ENCODE measurements at places on chromosomes 1 and 21. TPM values are rescaled to one million over a fixed set of nuclear protein-coding genes. Genes with fewer than 3 reads are reported as not detected.

Gene KRTAP21-2
- total RNA-seq, result not detected

Gene GPR137B
- 6.3 TPM for total RNA-seq

Gene SLC27A3
- total RNA-seq, result 4.4 TPM

Gene MROH7
- 0.19 TPM for total RNA-seq

Gene ATP6V1G3
- not detected for total RNA-seq

Gene SLC2A5
- total RNA-seq, result not detected

Gene ANXA9
- total RNA-seq, result not detected

Gene MARK1
- total RNA-seq, result not detected

Gene PDZK1
- total RNA-seq, result not detected

GRCh38 chr1:59967141-59967697 is 40.6 kb upstream of the CYP2J2 start:
- no peaks in the 10 kb centered on the region for H3K36me3 ChIP-seq
- no peaks in the 10 kb centered on the region for H3K27me3 ChIP-seq
- H3K27ac ChIP-seq, result no peak overlapping the region
- H3K4me3 ChIP-seq, result no peak overlapping the region
- H3K4me1 ChIP-seq, result peaks cover 5% of the 10 kb centered on the region

- no peaks in the 10 kb centered on the region for H3K4me1 ChIP-seq
- H3K36me3 ChIP-seq, result no peaks in the 10 kb centered on the region
- H3K4me3 ChIP-seq, result no peak overlapping the region
- H3K27me3 ChIP-seq, result peaks cover 2% of the 10 kb centered on the region
These were observed 41.3 kb upstream of the FHAD1 start for GRCh38 chr1:15205586-15206346.

GRCh38 chr1:45833361-45833760 is 29.9 kb downstream of the MAST2 start:
- H3K4me1 ChIP-seq, result no peaks in the 10 kb centered on the region
- H3K4me3 ChIP-seq, result no peak overlapping the region
- H3K27ac ChIP-seq, result no peak overlapping the region
- DNase-seq, result no peak
- no peaks in the 10 kb centered on the region for H3K36me3 ChIP-seq

DNA sequence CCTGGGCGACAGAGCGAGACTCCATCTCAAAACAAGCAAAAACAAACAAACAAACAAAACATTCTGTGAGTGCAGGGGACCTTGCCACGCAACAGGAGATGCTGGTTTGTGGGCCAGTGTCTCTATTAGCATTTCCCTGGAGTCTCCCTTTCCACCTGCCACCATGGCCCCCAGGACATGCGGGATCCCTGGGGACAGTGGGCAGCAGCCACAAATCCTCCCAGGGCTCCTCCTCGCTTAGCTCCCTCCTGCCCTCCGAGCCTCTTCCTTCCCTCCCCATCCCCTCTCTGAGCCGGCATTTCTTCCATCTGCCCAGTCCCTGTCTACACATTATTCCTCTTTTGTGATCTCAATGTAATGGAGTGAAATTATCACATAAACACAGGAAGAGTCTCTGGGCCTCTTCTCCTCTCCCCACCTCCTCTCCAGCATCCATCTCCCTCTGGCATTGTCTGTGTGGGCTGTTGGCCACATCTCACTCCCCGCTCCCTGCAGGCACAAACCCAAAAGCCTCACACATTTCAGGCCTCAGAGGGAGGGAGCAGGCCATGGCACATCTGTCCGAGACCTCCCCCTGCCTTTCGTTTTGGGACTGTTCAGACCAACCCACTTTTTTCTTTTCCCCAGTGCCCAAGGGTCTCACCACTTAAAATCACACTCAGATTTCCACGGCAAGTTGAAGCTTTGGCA is 144.3 kb downstream of the MIS18A start:
- no peaks in the 10 kb centered on the region for H3K36me3 ChIP-seq
- H3K4me1 ChIP-seq, result no peaks in the 10 kb centered on the region
- H3K4me3 ChIP-seq, result no peak overlapping the region
- no peak for DNase-seq

DNA sequence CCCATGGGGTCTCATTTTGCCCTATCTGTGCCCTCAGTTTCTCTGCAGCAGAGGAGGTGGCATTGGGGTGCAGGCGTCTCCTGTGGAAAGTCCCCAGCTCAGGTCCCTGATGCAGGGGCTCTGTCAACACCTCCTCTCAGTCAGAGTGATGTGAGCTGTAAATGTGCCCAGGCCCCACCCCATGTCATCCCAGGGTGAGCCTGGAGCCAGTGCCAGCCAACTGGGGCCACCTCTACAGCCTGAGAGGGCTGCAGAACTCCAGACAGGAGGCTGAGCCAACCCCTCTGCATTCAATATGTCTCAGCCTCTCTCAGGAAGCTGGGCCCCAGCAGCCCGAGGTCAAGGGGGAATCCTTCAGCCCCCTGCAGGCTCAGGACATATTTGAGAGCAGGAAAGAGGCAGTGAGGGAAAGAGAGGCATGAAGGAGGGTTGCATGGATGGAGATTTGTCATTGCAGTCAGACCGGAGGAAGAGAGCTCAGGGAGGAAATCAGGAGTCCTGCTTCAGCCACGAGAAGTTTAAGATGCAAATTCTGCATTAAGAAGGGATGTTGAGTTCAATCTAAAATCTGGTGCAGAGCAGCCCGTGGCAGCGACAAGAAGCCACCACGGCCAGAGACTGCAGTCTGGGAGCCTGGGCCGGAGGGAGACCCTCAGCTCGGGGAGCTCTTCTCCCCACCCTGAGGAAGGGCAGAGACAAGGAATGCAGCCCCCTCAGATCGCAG is 288.2 kb upstream of the VAMP3 start:
- no peaks in the 10 kb centered on the region for H3K27me3 ChIP-seq
- H3K4me1 ChIP-seq, result no peaks in the 10 kb centered on the region
- no peak overlapping the region for H3K4me3 ChIP-seq
- no peaks in the 10 kb centered on the region for H3K36me3 ChIP-seq
- H3K27ac ChIP-seq, result no peak overlapping the region

GRCh38 chr21:37532868-37533780 is 166.6 kb downstream of the DYRK1A start:
- H3K36me3 ChIP-seq, result no peaks in the 10 kb centered on the region
- no peaks in the 10 kb centered on the region for H3K4me1 ChIP-seq
- no peak for DNase-seq
- peaks cover 41% of the 10 kb centered on the region for H3K27me3 ChIP-seq
- no peak overlapping the region for H3K4me3 ChIP-seq
- H3K27ac ChIP-seq, result no peak overlapping the region

- no peak overlapping the region for H3K4me3 ChIP-seq
These were observed 15.7 kb downstream of the RCC2 start for GRCh38 chr1:17423781-17424245.

GRCh38 chr1:231702804-231703203 is 76.2 kb downstream of the DISC1 start:
- no peak overlapping the region for H3K4me3 ChIP-seq
- H3K27ac ChIP-seq, result no peak overlapping the region
- H3K36me3 ChIP-seq, result peaks cover 8% of the 10 kb centered on the region
- no peaks in the 10 kb centered on the region for H3K27me3 ChIP-seq
- DNase-seq, result no peak

DNA sequence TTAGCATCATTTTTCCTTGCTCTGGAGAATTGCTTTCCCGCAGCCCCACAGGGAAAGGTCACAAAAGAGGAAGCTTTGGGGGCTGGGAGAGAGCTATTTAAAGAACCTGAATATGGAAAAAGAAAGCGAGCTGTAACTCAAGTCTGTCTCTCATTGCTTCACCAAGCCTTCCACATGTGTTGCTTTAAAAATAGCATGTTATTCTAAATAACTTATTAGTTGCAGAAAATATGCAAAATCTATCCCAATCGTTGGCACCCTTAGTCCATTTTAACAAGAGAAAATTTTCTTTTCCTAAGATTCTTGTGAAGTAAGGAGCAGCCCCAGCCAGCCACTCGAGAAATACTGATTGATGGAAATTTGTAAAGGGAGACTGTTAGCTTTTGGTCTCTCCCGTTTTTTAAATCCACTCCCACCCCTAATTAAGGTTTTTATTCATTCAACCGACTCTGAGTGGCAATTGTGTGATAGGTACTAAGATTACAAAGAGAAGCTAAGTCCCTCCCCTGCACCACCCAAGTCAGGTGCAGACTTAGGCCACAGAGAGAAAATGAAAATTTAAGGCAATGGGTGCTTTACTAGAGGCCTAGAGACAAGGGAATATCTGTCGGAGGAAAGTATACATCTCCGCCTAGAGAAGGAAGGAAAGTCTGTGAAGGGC is 802 bp downstream of the CYP4X1 start:
- H3K27me3 ChIP-seq, result peaks cover 18% of the 10 kb centered on the region
- no peak overlapping the region for H3K4me3 ChIP-seq
- H3K27ac ChIP-seq, result no peak overlapping the region

All from CD4-positive, alpha-beta T cell (primary cell).